Foreskin keratinocyte (primary cell): ENCODE measurements at places on chromosomes 11 and 22.

GRCh38 chr11:3995949-3996554 is 98.5 kb upstream of the RRM1 start:
- DNase-seq = no peak

DNA sequence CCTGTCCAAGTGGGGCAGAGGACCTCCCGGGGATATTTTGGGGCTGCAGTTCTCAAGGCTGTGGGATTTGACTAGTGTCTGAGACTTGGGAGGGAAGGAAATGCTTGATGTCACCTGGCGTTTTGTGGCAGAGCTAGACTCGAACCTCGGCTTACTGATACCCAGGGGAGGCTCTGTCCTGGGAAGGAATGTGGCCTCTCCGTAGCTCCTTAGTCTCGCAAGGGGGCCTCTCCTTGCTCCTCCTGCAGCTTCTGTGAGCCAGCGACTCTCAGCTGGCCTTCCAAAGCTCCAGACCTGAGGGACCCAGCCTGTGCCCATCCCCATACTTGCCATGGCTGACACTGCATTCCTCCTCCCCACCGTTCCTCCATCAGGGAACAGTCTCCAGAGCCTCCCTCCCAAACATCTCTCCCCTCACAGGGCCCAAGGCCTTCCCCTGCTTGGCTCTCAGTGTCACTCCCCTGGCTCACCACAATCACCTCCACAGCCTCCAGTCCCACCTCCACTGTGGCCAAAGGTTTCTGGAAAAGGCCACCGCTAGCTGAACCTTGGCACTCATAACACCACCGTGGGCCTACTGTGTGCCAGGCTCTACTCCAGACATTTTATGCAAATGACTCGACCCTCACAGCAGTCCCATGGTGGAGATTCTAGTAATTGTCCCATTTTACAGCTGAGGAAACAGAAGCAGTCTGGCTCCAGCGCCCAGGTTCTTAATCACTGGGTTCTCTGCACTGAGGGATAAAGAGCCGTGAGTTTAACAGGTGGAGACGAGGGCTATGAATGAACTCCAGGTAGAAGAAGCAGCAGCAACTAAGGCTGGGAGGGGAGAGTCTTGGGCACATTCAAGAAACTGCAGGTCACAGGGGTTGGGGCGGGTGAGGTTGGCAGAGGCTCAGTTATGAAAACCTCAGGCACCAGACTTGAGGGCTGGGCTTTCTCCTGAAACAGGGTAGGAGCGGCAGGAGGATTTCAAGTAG is 12.1 kb downstream of the P2RY2 start:
- no peak for DNase-seq

DNA sequence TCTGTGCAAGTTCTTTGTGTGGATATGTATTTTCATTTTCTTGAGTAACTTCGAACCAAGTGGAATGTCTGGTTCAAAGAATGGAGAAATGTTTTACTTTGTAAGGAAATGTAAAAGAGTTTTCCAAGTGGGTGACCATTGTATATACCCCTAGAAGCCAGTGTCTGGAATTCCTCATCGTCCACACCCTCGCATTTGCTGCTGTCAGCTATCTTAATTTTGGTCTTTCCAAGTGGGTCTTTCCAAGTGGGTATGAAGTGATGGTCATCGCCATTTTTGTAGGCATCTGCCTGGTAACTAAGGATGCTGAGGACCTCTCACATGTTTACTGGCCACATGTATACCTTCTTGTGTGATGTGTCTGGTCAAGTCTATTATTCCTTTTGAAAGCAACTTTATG is 547.5 kb downstream of the TBC1D22A start:
- no peak for DNase-seq

- DNase-seq = no peak
These were observed 78.2 kb downstream of the PPFIBP2 start for GRCh38 chr11:7591987-7592386.

DNA sequence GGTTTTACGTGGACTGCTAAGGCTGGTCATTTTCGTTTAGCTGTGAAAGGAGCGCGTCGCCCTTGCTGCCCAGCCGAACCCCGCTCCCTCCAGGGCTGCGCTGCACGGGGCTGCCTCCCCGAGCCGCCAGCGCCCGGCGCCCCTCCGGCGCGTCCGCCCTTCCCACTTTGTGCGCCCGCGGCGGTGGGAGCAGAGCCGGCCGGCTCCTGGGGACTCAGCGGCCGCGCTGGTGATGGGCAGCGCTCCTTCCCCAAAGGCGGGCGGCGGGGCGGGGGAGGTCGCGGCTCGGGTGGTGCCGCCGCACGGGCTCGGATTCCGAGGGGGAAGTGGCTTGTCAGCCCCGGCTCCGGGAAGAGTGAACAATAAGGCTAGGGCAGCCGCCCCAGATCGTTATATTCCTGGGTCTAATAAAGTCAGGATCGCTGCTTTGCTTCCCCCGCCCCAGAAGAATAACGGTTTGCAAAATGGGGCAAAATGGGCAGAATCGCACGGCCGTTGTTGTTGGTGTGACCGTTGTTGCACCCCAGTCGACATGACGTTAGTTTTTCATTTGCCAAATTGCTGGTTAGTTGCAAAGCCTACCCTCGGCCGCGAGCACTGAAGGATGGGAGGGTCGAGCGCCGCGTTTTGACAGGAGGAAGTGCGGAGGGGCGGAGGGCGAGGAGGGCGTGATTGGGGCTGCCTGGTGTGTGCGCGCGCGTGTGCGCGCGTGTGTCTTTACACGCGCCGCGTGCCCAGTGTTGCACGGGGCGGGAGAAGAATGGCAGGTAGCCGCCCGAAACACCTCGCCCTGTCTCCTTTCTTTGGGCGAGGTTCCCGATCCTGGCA is 745 bp downstream of the NCAM1 start:
- DNase-seq = no peak

DNA sequence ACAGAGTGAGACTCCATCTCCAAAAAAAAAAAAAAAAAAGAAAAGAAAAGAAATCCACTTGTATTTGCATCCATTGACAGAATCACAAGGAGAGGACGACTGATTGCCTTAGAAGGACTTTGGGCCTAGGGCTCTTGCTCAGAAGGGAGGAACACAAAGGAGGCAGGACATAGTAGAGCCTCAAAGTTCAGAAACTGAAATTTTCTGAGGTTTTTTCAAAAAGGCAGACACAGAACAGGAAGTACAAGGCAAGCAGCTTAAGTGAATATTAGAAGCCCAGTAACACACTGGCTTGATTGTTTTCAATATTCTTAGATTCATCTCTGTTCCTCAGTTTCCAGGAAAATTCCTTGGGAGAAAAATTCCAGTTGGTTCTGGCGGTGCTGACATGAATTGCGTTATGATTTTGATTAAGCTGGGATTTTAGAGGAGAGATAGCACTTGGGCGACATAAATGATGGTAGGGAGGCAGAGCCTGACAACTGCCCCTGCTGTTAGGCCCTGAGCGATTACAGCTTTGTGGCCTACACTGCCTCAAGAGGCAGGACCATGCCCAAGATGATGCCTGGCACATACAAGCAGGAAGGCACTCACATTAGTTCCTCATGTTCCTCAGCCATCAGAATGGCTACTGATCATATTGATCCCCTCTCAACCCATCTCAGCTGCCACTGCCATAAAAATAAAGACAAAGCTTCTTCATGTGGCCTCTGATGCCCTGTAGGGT is 15.3 kb downstream of the CLPB start:
- DNase-seq = no peak

DNA sequence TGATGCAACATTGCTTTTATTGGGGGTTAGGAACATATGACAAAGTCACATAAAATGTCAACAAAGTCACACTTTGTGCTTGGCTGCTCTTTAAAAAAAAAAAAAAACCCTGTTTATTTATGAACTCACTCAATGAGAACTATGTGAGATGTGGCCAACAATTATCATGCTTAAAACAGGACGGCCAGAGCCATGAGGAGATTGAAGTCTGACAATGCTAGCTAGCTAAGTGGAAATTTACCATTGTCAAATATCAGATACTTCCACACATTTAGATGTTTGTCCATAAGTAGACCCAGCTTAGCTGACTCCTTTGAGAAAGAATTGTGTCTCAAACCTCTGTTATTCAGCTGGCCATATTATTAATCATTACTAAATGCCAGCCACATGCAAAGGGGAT is 26.9 kb downstream of the BLID start:
- no peak for DNase-seq

DNA sequence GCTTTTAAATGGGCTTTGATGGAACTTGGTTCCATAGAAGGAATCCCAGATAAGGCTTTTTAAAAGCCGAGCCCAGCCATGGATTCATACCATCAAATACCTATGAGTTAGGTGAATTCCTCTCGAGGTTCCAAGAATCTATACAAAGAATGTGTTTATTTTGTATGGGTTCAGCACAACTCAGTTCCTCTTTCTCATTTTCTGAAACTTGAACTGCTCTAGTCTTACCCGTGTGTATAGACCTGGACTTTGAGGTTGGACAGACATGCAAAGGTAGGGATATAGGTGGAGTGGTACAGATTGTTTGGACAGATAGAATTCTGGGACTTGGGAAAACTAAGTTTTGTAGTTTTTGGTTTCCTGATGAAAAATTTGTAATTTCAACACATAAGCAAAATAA is 97.9 kb downstream of the PGR start:
- no peak for DNase-seq

DNA sequence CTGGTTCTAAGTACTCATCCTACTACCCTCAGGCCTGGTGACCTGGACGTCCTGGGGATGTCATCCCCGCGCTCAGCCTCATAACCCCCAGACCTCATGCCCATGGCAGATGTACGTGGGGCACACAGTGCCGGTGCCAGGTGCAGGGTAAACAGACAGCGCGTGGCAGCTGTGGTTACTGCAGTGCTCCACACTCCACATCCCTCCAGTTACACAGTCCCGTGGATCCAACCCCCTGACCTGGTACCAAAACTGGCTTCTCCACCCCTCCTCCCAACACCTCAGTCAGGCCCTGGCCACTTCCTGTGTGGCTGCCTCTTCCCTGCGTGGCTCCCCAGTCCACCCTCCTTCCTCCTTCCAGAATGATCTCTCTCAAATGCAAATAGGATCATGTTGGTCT is 95.2 kb downstream of the DSCAML1 start:
- DNase-seq = no peak

GRCh38 chr22:45425101-45425500 is 11.6 kb downstream of the RIBC2 start:
- no peak for DNase-seq

DNA sequence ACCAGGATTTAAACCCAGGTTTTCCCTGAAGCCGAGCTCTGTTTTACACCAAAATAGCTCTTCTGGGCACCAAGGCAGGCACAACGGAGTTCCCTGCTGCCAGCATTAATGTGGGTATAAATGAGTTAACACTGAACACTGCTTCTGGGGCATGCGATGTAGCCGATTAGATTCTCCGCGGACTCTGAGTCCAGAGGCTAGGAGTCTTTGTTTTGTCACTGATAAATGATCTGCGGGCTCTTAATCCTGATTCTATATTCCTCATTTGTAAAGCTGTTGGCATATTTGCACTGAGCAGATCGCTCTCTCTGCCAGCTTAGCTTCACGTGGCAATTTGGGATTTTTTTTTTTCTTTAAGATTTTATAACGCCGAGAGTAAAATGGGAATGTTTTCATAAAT is 16.8 kb upstream of the LDLRAD3 start:
- no peak for DNase-seq

DNA sequence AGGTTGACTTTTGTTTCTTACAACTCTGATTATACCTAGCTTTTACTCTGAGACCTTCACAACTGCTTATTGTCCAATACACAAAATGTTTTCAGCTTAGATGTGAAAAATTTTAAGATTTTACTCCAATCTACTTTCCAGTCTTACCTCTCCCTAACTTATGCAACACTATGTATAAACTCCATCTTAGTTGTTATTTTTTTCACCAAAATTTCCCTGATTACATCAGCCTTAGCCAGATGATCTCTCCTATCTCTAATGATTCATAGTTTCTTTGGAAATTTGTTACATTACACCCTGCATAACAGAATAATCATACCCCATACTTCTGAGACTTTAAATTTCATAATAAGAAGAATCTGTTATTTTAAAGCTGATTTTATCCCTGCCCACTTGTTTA is 621.0 kb upstream of the ANO3 start:
- DNase-seq = peak; percentile 34

- DNase-seq = no peak
These were observed 49.8 kb upstream of the SPATA19 start for GRCh38 chr11:133895061-133895479.

- peak; percentile 41 for DNase-seq
These were observed 15.0 kb upstream of the APOA1 start for GRCh38 chr11:116852261-116853031.

- no peak for DNase-seq
These were observed 197.4 kb downstream of the TRIM29 start for GRCh38 chr11:119940401-119940976.

GRCh38 chr11:74849525-74850391 is 99.1 kb downstream of the XRRA1 start:
- peak; percentile 65 for DNase-seq

GRCh38 chr11:71472357-71472885 is 19.4 kb downstream of the NADSYN1 start:
- no peak for DNase-seq

- DNase-seq = no peak
These were observed 758 bp downstream of the PDXP start for GRCh38 chr22:37659066-37659896.

DNA sequence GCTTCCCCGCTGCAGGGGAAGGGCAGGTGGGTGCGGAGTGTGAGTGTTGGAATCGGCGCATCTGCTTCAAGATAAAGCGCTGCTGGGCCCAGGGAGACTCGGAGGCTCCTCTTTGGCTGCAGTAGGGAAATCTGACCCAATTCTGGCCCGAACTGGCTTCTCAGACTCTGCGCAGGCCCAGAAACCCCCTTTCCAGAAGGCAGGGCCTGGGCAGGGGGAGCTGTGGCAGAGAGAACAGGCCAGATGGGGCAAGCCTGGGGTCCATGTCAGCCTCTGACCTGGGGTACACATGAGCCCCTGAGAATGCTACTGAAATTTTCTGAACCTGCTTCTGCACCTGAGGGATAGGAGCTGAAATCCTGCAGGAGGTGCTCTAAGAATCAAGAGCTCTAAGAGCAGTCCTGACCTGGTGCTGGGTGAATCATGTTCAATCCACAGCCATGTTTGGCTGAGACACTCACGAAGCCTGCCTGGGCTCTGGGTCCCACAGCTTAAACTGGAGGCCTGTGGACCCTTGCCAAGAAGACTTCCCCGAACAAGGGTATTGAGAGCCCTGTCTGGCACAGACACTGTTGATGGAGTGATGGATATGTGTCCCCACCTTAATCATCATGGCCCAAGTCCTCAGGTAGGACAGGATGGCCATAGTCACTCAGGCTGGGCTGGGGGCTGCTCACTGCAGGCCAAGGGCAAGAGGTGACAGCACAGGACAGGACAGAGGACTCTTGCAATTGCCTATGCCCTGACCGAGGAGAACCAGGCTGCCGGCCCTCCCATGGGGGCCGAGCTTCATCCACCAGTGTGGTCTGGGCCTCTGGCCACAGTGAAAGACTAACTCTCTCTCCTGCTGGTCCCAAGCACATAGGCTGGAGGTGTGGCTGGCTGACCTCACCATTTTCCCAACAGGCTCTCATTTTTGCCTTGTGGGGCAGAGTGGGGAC is 6.9 kb downstream of the RAB3IL1 start:
- DNase-seq = no peak

GRCh38 chr11:313304-313786 is 495 bp upstream of the IFITM1 start:
- peak; percentile 53 for DNase-seq
